Osteocyte (in vitro differentiated cells): ENCODE measurements at places on chromosomes 1 and 21.

DNA sequence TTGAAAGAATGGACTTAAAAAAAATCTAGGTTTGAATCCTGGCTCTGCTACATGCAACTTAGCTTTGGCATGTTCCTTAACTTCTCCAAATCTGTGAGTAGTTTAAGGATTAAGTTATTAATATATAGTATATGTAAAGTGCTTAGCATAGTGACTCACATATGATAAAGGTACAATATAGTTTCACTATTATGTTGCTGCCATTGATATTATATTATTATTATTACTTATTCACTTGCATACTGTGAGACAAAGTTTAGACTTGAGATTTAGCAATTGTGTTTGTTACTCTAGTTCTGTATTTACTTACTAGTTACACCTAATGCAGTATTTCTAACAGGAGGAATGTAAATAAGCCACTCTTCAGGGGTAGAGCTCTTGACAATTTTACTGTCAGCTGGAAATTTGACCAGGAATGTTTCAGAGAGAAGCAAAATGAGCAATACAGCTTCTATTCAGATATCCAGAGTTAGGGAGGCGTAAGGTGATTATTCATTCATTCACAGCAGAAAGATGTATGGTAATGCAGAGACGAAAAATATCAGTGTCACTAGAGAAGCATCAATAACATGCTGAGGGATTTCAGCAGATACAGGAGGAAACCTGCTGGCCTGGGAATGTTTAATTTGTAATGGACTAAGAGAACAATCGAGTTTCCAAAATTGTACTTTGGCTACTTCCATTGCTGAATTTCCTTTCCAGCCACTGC, 25.5 kb downstream of the RGS7 start:
- DNase-seq: no peak

- no peak for DNase-seq
Measured at GRCh38 chr1:217620814-217621213, 10.1 kb downstream of the GPATCH2 start.

DNA sequence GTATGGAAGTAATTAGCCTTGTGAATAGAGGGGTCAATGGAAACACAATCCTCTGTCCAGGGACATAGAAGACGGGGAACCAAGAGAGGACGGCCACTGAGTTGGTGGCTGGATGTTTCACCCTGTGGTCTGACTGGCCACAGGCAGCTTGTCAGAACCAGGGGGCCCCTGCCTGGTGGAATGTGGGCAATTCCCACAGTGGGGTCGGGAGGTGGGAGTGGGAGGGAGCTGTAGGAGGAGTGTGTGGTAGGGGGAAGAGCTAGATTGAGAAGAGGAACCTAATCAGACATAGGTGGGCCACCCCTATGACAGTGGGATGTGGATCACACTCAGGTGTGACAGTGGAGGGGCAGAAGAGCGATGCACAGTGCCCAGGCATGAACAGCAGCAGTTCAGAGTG, 31.3 kb downstream of the TRIM62 start:
- no peak for DNase-seq

DNA sequence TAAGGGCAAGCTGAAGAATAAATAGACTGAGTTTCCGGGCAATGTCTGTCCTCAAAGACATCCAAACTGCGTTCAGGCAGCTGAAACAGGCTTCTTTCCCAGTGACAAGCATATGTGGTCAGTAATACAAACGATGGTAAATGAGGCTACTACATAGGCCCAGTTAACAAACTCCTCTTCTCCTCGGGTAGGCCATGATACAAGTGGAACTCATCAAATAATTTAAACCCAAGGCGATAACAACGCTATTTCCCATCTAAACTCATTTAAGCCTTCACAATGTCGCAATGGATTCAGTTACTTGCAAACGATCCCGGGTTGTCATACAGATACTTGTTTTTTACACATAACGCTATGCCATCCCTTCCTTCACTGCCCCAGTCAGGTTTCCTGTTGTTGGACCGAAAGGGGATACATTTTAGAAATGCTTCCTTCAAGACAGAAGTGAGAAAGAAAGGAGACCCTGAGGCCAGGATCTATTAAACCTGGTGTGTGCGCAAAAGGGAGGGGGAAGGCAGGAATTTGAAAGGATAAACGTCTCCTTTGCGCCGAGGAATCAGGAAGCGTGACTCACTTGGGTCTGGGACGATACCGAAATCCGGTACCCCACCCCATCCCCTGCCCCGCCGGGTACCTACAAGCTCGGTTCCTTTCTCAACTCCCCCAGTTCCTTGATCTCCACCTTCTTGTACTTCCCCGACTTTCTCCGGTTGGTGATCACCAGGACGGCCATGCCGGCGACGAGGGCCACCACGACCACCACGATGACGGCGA, 1.3 kb downstream of the TACSTD2 start:
- DNase-seq: no peak

GRCh38 chr1:182185136-182185535, 123.6 kb upstream of the ZNF648 start:
- no peak for DNase-seq
